ENCODE measurements at places on chromosomes 5 and 9. TPM values are rescaled to one million over a fixed set of nuclear protein-coding genes. Genes with fewer than 3 reads are reported as not detected.

- DNase-seq: no peak
Measured at GRCh38 chr5:660491-661030, 32.6 kb downstream of the TPPP start.

DNA sequence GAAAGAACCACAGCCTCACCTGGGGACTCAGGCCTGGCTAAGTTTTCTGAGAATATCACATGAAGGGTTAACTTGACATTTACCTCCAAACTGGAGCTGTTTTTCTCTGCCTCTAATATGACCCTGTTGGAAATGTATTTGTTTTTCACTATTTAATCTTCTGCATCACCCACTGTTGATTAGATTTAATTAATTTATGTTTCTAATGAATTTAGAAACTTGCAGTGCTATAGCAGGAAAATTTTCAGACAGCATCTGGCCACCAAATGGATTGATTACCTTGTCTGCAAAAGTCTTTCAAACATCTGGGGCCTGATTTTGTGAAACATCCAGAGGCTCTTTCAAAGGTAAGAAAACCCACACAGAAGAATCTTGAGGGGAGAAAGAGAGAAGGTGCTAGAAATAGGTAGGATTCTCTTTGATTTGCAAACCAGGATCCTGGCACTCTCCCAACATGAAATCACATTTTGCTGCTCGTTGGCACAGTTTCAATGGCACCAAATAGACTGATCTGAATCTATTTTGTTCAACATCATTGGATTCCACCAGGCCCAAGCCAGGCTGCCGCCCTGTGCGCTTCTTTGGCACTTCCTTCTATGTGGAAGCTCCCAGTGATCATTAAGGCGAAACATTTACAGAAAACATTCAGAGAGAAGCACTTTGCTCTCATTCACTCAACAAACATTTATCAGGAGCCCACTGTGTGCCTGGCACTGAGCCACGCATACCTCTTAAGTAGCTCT lies 157.3 kb downstream of the PPP2R2B start:
- no peak for DNase-seq

DNA sequence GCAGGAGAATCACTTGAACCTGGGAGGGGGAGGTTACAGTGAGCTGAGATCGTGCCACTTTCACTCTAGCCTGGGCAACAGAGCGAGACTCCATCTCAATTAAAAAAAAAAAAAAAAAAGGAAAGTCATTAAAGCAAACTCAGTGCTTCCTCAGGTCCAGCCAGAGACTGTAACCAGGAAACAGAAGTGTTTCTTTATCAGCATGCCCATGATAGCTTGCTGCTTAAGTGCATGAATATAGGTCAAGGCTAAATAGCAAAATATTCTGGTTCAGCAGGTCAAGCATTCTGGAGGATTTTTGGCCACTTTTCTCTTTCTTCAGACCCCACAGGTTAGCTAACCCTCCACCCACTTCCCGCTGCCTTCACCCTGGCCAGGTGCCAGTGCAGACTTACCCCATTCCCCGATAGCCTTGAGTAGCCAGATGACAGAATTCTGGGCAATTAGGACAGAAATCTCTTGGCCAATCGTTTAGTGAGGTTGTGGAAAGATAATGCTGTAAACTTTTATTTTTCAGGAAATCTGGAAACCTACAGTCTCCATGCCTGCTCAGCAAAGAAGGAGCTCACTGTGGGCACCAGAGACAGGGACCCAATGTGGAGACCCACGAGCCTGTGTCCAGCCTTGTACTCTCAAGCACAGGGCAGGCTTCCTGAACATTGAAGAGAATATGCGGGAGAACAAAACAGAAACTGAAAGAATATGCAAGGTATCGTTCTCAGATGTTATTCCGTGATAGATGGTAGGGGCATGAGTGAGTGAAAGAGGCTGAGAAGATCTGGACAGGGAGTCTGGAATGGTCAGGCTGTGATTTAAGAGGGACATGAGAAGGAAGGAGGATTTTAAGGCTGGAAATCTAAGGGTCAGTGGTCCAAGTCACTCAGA lies 4.2 kb upstream of the UGT3A2 start:
- DNase-seq: no peak

RORB gene
- total RNA-seq: not detected

COL15A1 gene
- 0.81 TPM for total RNA-seq

GRCh38 chr5:142364251-142365145 lies 39.7 kb upstream of the SPRY4 start:
- DNase-seq: no peak

- no peak for DNase-seq
Measured at GRCh38 chr5:40669606-40670390, 9.9 kb upstream of the PTGER4 start.

DNA sequence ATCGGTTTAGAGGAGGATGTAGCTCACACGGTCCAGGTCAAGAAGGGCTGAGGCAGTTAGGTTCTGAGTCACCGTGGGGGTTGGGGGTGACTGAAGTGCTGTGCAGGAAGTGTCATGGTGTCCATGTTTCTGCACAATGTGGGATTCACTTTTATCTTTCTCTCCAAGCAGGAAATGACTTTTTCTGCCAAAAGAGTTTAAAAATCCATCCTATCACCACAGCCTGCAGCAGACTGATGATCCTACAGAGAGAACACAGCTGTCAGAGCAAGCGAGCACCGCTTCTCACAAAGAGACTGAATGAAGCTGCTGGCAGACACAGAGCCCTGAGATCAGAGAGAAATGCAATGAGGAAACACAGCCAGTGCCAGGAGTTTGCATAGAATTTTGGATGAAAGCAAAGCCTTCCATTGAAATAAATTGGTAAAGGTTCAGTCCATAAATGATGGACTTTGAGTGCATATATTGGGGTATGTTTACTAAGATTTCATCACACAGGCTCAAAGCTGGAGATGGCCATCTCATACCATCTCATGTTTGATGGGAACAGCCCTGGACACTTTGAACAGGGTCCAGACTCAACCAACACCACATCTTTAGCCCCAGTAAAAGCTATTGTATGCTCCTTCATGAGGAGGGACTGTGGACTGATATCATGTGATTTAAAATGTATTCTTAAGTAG lies 213.9 kb upstream of the FBXL7 start:
- DNase-seq: no peak

SLC4A9 gene
- not detected for total RNA-seq

- DNase-seq: no peak
Measured at GRCh38 chr9:71721855-71722254, 46.5 kb downstream of the CEMIP2 start.

- no peak for DNase-seq
Measured at GRCh38 chr9:95450171-95451064, 66.4 kb downstream of the PTCH1 start.

DNA sequence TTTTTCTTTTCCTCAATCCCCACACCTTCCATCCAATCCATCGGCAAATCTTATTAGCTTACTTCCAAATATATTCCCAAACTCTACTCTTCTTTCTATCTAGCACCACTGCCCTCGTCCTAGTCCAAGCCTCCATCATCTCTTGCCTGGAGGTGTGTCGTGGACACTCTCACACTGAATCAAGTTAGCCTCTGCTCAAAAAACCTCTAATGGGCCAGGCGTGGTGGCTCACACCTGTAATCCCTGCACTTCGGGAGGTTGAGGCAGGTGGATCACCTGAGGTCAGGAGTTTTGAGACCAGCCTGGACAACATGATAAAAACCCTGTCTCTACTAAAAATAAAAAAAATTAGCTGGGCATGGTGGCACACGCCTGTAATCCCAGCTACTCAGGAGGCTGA lies 46.2 kb downstream of the PFDN1 start:
- no peak for DNase-seq

GRCh38 chr5:132394667-132395259 lies 25.3 kb downstream of the SLC22A5 start:
- DNase-seq: no peak

DNA sequence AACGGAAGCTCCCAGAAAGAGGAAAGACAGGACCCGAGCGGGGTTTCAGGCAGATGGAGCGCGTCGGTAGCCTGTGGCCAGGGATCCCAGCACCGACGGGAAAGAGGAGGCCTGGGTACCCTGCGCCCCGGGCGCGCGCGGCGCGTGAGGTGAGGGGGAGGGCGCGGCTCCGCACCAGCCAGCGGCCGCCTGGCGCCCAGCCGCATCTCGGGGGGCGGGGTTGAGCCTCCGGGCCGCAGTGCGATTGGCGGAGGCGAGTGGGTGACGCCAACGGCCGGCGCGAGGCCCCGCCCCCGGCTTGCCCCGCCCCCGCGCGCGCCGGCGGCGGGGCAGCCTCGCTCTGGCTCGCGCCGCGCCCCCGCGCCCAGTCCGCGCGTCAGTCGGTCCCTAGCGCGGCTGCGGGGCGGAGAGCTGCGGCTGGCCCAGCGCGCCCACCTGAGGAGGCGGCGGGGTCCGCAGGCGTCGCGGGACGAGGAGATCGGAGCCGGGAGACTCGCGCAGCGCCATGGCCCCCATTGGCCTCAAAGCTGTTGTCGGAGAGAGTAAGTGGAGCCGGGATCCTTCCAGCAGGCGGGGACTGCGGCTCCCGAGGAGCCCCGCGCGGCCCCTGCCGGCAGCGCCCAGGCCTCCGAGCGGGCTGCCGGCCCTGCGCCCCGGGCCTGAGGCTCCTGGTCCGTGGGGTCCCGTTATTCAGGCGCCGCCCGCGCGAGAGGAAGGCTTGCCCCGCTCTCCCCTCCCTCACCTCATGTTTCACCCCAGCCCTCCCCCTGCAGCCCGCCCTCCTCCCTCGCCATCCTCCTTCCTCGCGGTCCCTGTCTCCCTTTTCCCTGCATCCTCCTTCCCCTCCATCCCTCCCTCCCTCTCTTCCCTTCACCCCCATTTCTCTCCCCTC lies at the start of gene STXBP1:
Gene STXBP1, plus strand, starts transcription at position 379 of the 892 bp plus-strand sequence. Its CDS starts 127 bp downstream, at position 506.
- peak; percentile 95 for DNase-seq

SEMA4D gene
- 2.0 TPM for total RNA-seq

DNA sequence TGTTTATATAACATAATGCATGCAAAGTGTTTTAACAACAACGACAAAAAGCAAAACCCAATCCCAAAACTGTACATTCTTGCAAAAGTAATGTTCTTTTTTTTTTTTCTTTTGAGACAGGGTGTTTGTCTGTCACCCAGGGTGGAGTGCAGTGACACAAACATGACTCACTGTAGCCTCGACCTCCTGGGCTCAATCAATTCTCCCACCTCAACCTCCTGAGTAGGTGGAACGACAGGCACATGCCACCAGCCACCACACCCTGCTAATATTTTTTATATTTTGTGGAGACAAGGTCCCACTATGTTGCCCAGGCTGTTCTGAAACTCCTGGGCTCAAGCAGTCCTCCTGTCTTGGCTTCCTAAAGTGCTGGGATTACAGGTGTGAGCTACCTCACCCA lies 13.6 kb upstream of the HAVCR1 start:
- no peak for DNase-seq

GRCh38 chr5:169421677-169422076 lies 120.7 kb upstream of the SLIT3 start:
- no peak for DNase-seq

CCL27 gene
- 0.78 TPM for total RNA-seq

DNA sequence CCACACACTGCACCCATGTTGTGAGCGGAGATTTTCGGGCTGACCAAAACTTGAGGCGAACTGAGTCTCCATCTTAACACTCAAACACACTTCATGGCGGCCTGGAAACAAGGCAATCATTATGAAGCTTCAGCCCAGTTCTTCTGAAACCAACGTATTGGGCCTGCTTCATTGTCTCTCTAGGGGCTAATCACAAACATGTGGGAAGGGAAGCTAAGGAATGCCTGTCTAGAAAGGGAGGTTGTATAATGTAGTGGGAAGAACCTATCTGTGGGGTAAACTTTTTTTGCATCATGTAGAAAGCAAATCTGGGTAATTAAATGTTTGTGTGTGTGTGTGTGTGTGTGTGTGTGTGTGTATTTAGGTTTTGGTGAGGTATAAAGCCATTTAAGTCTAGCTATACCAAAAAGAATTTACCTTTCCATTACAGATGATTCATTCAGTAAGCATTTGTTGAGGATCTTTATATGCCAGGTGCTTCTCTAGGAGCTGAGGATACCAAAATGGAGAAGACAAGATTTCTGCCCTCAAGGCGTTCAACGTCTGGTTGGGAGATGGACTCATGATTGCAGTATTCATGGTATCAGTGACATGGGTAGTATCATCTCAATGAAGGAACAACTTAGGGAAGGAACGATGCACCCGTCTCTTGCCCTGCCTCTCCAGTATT lies 29.4 kb downstream of the SLC1A3 start:
- no peak for DNase-seq

DNA sequence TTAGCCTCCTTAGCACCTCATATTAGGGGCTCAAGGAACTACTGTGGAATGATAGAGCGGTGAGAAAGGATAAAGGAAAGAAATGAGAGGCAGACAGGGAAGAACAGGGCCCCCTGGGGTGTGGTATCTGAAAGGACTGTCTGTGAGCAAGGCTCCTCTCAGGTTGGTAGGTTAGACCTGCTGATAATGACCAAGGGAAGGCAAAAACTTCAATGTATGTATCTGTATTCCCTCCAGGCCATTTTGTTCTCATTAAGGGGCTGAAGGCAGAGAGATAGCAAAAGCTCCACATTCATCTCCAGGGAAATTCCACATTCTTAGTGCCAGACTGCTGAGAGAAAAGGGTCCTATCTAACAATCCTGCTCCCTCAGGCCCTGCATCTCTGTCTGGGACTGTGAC lies 28.6 kb downstream of the TRIM32 start:
- no peak for DNase-seq

GRCh38 chr9:38106488-38106887 lies 37.5 kb upstream of the SHB start:
- no peak for DNase-seq

DNA sequence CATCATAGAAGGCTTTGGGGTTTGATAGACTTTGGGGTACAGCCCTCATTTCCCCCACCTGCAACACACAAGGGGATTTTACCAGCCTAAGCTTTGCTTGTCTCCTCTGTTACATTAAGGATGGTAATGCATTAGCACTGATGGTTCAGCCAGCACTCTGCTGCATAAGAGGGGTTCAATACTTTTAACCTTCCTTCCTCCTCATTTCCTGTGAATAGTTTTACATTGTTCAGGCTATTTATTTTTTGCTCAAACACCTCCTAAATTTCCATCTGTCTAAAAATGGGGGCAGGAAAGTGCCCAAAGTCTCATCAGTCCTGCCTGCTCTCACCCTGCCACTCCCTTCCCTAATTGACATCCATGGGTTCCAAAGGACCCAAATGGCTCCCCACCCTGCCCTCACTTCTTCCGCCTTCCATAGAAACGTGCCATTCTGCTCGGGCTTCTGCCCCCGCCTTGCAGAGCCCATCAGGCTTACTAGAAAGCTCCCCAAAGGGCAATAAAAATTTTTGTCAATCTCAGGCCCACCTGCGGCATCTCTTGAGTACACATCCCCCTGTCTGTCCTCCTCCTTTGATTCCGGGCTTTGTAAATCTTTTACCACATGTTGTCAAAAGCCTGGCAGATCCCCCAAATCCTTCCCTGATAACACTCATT lies 239.5 kb upstream of the SLC24A2 start:
- DNase-seq: no peak

GRCh38 chr9:129038109-129038852 lies 1.9 kb downstream of the MIGA2 start:
- no peak for DNase-seq

DNA sequence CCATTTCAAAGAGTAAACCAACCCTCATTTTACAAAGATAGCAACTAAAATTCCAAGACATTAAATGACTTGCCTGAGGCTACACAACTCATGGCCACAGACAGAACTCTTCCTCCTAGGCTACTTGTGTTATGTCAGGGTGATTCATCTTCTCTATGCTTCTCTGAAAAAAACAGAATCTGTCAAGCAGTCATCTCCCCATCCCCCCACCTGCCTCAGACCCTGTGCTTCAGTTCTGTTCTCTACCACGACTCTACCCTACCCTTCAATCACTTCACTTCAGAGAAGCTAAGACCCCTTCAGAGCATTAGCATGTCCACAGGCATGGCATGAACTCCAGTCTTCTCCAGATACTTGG lies 277.7 kb upstream of the PTGER4 start:
- DNase-seq: no peak

GRCh38 chr5:5270958-5271785 lies 131.0 kb downstream of the ADAMTS16 start:
- DNase-seq: no peak

- no peak for DNase-seq
Measured at GRCh38 chr5:14235872-14236271, 92.7 kb downstream of the TRIO start.
